ENCODE measurements at places on chromosomes 6 and 20.

DNA sequence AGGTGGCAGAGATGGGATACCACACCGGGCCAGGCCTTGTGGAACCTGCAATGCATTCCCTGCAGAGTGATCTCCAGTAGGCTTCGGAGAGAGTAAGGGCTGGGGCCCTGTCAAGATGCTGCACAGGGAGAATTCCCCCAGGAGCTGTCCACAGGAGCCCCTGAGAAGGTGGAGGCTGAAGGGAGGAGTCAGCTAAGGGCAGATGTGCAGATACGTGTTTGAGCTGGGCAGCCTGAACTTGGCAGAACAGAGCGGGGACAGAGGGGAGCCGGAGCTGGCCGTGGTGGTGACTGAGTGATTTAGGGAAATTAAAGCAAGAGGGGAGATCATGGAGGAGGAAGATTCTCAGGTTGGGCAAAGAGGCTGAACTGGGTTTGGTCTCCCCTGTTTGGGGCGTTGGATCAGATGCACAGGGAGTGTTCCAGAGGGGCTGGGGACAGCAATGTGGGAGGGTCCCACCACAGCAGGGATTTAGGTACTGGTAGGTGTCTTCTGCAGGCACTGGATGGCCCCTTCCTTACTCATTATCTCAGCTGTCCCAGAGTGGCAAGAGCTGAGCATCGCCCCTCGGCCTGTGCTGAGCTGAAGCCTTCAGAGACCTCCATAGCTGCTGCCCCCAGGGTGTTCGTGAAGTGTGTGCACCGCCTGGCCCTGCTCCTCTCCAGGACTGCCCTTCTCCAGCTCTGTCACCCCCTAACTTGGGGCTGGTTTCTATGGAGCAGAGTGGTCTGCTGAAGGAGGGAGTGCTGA, 3.8 kb upstream of the NCR2 start:
- DNase-seq, result no peak

GRCh38 chr6:22732176-22732970, 163.0 kb downstream of the HDGFL1 start:
- no peak for DNase-seq

- DNase-seq, result no peak
These were observed 45.2 kb downstream of the PSMG4 start for GRCh38 chr6:3303795-3304411.

DNA sequence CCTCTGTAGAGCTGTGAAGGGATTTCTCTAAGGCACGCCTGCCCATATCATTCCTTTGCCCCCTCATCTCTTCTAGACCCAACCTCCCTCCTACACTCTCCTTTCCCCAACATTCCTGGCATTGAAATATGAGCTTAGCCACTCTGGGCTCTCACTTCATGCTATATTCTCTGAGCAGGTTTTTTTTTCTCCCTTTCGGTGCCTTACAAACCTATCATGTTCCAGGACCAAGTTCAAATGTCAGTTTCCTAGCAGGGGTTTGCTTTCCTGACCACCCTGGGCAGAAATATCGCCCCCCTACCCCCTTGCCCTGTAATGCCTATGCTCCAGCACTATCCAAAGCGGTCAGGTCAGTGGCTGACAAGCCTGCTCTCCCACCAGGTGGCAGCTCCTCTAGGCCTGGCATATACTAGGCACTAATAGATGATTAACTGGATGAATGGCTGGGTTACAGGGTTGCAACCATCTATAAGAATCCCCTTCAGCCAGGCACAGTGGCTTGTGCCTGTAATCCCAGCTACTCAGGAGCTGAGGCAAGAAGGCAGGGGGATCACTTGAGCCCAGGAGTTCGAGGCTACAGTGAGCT, 25.7 kb upstream of the AAR2 start:
- no peak for DNase-seq

GRCh38 chr20:3374296-3374695, 33.2 kb downstream of the DNAAF9 start:
- no peak for DNase-seq

- DNase-seq, result peak; percentile 41
These were observed 36.3 kb upstream of the SIRT5 start for GRCh38 chr6:13538084-13538483.

DNA sequence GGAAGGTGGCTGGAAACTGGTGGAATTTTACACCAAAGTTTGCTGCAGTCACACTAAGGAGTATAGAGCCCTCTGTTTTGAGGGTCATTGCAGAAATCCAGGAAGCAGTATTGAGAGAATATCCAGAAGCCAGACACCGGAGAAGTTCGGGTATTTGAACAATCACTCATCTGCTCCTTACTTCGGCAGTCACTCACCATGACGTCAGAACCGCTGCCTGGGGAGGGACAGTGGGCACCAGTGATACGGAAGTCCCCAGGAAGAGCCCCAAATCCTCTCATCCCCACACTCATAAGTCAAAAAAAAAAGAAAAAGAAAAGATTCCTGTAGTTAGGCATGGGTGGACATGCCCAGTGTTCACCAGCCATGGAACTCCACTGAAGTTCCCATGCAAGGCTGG, 4.0 kb downstream of the LY6G5C start:
- no peak for DNase-seq

DNA sequence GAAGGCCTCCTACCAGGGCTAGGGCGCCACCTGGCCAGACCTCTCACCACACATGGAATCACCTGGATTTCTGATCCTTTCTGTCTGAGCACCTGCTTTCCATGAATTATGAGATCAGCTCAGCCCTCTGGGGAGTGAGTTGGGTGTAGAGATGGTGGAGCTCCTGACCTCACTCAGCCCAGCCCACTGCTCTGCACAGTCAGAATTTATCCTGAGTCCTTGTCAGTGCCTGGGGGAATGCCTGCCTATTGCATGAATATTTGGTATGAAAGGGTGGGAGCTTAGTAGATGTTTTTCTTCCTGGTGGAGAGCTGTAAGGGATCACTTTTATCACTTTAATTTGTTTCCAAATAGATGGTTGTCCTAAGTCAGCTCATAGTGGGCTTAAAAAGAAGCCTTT, 47.5 kb downstream of the DTD1 start:
- no peak for DNase-seq

DNA sequence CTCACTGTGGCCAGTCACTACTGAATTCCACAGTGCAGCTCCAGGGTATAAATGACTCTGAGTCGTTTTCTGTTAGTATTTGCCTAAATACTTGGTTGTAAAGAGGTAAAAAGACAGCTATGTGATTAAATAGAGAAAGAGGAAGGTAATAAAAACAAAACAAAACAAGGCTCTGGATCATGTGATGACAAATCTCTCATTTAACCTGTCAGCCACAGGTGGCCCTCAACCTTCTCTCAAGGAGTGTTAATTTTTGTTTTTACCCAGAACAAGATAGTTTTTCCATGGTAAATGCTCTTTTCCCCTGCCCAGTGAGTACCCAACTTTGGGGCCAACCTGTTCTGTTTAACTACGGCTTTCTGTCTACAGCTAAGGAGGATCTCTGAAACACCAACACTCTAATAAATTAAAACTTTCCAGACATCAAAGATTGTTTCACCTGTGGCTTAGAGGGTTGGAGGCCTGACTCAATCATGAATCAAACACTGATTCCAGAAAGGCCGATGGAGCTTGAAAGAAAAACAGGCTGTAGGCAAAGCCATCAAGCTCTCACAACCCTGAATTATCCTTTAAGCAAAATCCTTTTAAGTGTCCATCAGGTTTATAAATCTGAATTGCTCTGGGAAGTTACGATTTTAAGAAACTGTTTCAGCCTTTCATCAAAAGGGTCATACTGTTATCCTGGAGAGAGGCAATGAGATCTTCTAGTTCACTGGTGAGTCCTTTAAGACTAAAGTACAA, 81.5 kb upstream of the BCLAF1 start:
- no peak for DNase-seq

DNA sequence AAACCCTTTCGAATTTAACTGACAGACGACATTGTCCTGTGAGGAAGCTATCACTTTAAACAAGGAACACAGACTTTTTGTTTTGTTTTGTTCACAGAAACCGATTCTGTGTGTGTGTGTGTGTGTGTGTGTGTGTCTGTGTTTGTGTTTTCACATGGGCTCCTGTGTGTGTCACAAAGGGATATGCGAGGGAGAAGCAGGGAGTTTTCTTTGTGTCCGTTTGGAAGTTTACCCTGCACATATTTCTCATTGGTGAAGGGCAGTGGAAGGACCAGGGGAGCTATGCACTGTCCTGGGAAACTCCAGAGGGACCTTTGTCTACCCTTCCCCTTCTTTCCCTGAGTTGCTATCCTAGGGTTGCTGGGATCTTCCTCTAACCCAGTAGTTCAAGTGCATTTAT, 17.7 kb downstream of the POM121L2 start:
- peak; percentile 49 for DNase-seq

GRCh38 chr6:32290886-32291450, 67.1 kb upstream of the NOTCH4 start:
- DNase-seq, result no peak

- DNase-seq, result peak; percentile 91
These were observed at the start of gene HSD17B8 for GRCh38 chr6:33204415-33205190. HSD17B8 (plus strand) TSS chr6:33204655; CDS start chr6:33204669, 14 bp downstream.

DNA sequence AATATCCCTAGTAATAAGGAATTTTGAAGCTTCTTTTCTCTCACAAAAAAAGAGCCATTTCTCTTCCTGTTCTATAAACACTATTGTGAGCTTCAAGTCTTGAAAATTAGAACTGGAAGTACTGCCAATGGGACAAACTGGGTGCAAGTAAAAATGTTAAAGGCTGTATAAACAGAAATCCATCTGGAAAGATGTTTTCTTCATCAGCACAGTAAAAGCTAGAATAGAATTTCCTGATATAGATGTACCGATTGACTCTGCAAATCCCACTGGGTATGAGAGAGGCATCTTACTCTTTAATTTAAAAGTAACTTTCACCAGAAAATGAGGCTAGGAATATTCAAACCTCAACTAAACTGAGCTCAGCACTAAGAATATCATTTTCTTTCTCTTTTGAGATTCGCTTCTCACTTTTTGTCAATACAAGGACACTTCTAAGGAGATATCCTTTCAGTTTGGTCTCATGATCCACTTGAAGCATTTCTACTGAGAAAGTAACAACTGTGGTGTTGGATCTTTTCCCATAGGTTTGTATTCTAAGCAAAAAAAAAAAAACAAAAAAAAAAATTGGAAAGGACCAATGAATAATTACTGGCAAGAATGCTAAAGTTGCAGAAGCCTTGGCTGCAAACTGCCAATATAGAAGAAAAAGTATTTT, 169.0 kb upstream of the PRDM1 start:
- no peak for DNase-seq

DNA sequence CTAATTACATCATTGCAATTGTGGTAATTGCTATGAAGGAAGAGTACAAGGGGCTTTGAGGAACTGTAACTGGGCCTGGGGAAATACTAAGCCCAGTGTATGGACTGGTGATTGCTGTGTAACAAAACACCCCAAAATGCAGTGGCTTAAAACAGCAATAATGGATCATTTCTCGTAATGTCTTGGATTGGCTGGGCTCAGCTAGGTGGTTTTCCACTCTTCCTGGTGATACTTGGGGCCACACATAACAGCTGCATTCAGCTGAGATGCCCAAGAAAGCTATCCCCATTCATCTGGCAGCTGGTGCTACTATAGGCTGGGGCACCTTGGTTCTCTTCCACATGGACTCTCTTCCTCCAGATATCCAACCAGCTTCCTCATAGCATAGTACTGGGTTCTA, 150.3 kb downstream of the EYA2 start:
- no peak for DNase-seq

GRCh38 chr6:5626727-5627426, 365.6 kb downstream of the FARS2 start:
- DNase-seq, result no peak

- DNase-seq, result peak; percentile 66
These were observed 2.1 kb upstream of the TRERF1 start for GRCh38 chr6:42453654-42454427.

DNA sequence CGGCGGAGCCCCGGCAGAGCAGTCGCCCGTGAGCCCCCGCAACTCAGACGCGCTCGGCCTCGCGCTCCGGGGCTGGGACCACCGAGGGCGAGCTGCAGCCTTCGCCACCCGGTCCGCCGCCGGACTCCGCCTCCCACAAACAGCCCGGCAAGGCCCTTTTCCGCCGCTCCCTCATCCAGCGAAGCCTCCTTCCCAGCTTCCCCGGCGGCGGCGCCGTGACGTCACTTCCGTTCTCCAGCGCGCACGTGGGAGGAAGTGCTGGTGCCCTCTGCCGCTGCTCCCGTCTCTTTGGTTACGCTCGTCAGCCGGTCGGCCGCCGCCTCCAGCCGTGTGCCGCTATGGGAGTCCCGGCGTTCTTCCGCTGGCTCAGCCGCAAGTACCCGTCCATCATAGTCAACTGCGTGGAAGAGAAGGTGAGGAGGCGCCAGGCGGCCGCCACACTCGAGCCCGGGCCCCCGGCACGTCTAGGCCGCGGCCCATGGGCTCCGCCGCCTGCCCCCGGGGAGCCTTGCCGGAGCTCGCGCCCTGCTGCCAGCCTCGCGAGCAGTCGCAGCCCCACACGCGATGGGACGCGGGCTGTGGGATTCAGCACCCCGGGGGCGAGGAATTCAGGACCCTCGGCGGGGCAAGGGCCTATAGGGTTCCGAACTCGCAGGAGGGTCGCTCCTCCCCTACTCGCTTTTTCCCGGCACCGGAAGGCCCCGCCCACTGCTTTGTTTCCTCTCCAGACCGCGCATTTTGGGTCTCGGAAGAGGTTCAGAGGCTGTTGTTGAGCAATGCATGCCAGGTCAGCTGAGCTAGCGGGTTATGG, at the start of gene XRN2:
TSS of gene XRN2 (plus strand) at position 271 of the 811 bp plus-strand sequence. CDS start at position 339, 68 bp downstream.
- DNase-seq, result peak; percentile 90

DNA sequence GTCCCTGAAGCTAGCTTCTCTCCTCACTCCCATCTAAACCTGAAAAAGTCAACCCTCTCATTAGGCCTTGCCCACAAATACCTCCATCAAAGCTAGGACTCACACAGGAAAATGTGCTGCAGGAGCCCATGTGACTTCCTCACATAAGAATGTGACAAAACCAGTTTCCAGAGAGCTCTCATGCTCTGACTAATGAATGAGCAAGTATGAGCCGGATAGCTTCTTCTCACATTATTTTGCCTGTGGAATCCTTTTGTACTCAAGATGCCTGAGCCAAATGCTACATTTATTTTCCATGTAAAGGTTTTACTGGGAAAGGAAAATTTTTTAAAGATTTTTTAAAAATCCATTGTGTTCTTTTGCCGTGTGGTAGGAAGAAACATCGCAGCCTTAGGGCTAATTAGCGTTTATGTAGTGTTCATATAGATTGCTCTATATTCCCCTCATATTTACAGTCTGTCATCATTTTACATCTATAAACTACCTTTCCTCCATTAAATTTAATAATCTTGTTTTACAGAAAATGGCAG, 68.6 kb upstream of the CCN6 start:
- peak; percentile 81 for DNase-seq

DNA sequence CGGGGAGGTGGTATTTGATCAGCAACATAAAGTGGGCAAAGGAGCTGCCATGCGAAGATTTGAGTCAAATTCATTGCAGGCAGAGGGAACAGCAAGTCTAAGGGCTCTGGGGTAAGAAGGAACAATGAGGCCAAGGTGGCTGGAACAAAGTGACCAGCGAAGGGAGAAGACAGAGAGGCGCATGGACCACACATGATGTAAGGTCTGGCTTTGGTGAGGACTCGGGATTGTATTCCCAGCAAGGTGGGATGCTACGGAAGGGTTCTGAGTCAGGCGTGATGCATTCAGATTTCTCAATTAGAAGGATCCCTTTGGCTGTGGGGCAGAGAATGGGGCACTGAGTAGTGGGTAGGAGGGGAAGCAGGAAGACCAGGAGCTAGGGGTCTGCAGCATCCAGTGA, 30.7 kb upstream of the CDH22 start:
- no peak for DNase-seq

GRCh38 chr20:41499064-41499463, 119.1 kb downstream of the CHD6 start:
- DNase-seq, result no peak

- no peak for DNase-seq
These were observed 239.0 kb upstream of the CITED2 start for GRCh38 chr6:139613496-139613895.

- no peak for DNase-seq
These were observed 130.8 kb downstream of the TAF4 start for GRCh38 chr20:61934716-61935530.

All from NCI-H1105 treated with DMSO at 0.1 percent for 48 hours (cell line).